LHCN-M2 (cell line): ENCODE measurements at places on chromosomes 5 and 9. TPM values are rescaled to one million over a fixed set of nuclear protein-coding genes. Genes with fewer than 3 reads are reported as not detected.

- no peak for DNase-seq
Observed at GRCh38 chr5:114305402-114306207, 56.3 kb upstream of the KCNN2 start.

GRCh38 chr9:86594724-86595123 lies 240.5 kb upstream of the TUT7 start:
- DNase-seq, result no peak

DNA sequence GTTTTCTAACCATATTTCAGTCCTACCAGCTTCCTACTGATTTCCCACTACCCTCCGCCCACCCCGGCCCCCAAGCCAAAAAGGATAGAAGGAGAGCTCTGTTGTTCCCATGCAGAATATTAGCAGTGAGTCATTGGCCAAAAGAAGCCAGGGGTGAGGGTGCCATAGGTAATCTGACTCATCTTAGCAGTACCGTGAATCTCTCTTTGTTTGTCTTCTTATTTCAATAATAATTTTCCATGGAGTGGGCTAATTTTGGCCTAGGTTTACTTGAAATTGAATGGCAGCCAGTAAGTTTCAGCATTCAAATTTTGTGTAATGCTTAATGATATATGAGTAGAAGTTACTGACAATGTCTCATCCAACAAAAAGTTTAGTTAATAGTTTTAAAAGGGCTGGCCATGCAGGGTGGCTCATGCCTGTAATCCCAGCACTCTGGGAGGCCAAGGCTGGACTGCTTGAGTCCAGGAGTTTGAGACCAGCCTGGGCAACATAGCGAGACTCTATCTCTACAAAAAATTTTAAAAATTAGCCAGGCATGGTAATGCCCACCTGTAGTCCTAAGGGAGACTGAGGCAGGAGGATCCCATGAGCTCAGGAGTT lies 74.2 kb downstream of the C9orf152 start:
- no peak for DNase-seq

GRCh38 chr9:73031350-73031749 lies 78.5 kb upstream of the ALDH1A1 start:
- DNase-seq, result no peak

DNA sequence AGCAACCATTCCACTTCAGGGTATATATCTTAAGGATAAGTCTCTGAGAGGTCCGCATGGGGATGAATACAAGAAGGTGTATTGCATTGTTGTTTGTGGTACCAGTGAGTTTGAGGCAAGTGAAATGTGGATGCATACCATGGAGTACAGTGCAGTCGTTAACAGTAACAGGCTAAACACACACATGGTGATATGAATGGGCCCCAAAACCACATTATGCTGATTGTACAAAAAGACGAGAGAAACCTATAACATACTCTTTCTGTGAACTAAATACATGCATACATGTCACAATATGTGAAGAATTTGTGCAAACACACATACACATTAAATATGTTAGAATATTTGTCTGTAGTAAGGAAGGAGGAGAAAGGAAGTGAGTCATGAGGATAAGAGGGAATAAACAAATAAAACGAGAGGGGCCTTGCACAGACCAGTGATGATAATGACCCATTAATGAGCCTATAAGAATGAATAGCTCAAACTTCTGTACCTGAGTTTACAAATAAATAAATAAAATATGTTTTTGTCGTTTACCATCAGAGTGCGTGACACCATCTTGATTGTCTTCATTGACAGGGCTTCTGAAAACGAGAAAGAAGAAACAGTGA lies 66.5 kb upstream of the RICTOR start:
- no peak for DNase-seq

DNA sequence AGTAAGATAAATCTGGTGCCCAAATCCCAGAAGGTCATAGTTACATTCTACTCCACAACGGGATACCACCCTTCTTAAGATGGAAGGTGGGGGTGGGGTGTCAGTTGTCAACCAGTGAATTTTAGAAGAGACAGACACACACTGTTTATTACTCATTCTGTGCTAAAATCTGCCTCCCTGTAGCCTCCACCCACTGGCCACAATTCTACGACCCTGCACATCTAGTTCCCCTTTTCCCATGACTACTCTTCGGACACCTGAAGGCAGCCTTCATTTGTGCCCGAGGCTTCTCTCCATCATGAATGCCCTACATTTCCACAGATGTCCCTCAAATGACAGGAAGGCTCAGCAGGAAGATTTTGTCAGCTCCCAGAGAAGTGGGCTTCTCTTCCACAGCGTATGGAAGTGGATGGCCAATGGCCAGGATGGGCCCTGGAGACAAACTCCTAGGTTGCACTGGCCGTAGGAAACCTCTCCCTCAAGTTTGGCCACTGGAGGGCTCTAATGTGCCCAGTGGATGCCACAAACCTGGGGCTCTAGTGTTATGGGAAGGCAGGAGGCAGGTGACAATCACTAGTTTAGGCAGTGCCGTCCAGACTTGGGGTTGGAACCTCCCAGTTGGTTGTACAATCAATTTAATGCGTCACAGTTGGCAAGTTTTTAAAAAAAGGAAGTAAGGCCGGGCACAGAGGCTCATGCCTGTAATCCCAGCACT lies 46.6 kb downstream of the PTPN3 start:
- no peak for DNase-seq

- DNase-seq, result no peak
Observed at GRCh38 chr9:127686461-127687393, 20.1 kb upstream of the CFAP157 start.

GRCh38 chr5:310941-311434 lies 10.5 kb upstream of the AHRR start:
- no peak for DNase-seq

- no peak for DNase-seq
Observed at GRCh38 chr5:57529864-57530263, 47.3 kb upstream of the ACTBL2 start.

- DNase-seq, result peak; percentile 80
Observed at GRCh38 chr5:59174248-59174844, 591.5 kb downstream of the RAB3C start.

- no peak for DNase-seq
Observed at GRCh38 chr5:33937017-33937706, 976 bp downstream of the RXFP3 start.

DNA sequence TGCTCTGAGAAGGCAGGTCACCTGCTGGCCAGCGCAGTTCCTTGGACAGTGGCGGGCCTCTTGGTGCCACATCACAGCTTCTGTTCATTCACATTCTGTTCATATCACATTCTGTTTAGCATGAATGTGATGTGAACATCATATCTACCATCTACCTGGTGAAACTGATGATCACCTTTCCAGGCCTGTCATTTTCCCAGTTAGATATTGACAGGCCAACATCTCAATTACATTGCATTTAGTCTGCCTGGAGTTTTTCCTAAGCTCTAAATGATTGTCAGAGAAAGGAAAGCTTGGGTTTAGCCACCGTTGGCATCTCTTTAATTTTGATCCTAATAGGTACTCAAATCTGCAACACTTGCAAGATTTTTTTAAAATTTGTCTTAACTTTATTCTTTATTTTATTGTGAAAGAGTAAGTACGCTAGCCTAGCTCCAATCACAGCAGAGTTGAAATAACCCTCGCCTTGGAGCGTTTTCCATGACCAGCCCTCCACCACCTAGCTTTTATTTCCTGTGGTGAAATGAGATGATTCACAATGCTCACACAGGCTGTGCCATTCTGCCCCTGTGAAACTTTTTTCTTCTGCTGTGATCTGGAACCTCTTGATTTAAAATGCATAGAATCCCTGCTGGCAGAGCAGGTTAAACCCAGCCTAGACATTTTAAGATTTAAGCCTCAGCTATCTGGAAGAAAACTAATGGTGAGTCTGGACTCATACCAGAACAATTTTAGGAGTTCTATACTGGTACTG lies 225.0 kb downstream of the ESM1 start:
- DNase-seq, result peak; percentile 53

The ANKRD34B gene
- total RNA-seq, result not detected in 2 replicates
